ENCODE measurements at places on chromosomes 5 and 9.

DNA sequence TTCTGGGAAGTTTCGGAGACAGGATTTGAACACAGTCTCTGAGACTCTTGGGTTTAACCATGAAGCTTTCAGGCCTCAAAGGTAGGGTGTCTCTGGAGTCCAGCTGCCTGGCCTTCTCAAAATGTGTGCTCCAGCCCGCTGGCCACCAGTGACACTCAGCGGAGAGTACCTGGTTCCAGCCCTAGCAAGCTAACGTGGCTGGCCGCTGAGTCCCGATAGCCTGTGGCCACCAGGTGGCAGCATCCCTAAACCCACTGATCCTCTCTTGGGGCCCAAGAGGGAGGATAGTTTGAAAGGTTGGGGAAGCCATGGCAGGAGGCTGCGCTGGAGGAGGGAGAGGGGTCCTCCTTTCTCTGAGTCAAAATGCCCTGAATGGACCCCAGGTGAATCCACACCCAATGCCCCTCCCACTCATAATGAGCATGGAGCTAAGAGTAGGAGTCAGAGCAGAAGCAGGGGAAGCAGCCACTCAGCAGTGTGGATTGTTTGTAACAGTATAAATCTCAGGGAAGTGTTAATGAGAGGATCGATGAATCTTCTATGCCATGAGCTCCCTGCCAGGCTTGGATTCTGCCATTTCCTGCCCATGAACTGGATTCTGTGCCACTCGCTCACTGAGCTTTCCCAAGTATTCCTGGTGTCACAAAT is 5.4 kb upstream of the TIFAB start:
- no peak for DNase-seq

- DNase-seq = no peak
These were observed 419.3 kb upstream of the MEF2C start for GRCh38 chr5:89302102-89302891.

GRCh38 chr9:15889555-15889954 is 336.7 kb downstream of the CCDC171 start:
- no peak for DNase-seq

DNA sequence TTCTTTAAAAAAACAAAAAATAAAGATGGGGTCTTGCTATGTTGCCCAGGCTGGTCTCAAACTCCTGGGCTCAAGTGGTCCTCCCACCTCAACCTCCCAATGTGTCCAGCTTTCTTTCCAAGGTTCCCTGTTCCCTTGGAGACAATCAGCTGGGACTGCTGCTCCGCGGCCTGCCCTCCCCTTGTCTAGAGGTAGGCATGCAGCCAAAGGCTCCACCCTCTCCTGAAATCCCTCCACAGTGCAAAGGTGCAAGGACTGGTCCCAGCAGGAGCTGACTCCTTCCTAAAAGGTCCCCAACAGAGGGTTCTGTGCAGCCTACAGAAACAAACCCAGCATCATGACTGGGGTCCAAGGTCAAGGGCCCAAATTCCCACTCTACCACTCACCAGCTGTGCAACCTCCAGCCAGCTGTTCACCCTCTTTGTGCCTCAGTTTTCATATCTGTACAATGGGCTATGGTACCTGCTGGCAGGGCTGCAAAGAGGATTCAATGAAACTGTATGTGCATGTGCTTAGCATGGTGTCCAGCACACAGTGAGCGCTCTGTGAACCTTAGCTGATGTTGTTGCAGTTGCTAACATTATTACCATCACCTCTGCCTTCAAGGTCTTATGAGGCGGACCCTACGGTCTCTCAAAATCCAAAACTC is 47.5 kb downstream of the BARX1 start:
- no peak for DNase-seq

DNA sequence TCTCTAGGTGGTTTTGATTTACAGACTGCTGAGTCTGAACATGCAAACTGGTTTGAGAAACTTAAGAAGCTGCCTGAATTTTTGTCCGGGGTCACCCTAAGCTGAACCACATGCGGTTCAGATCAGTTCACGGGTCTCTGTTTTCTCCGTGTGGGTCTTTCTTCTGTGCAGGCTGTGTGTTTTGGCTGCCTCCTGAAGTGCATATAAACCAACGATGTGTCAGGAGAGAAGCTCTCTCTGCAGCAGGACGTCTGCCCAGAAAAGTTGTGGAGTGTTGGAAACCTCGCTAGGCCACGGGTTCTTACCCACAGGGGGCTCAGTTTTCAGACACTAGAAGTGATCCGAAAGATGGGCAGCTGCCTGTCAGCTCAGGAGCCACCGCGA is 364.2 kb downstream of the IRX2 start:
- no peak for DNase-seq

- no peak for DNase-seq
These were observed 101.8 kb downstream of the PCSK1 start for GRCh38 chr5:96331210-96331609.

GRCh38 chr5:9233712-9234111 is 312.2 kb downstream of the SEMA5A start:
- no peak for DNase-seq

DNA sequence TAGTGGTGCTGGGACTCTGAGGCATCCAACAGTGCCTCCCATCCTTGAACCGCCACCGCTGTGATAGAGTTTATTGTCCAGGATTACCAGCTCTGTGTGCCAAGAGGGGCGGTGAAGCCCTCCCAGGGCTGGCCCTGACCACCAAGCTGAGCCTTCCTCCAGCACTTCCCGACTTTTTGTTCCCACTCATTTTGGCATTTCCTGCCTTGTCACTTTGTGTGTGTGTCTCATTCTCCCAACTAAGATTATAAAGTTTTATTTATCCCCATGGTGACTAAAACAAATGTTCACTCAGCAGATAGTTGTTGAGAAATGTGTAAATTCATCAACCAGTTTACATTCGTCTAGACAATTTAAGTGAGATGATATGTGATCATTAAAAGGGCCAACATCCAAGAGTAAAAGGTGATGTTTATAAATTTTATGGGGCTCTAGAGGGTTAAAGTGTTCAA is 2.5 kb downstream of the F2R start:
- DNase-seq = no peak

DNA sequence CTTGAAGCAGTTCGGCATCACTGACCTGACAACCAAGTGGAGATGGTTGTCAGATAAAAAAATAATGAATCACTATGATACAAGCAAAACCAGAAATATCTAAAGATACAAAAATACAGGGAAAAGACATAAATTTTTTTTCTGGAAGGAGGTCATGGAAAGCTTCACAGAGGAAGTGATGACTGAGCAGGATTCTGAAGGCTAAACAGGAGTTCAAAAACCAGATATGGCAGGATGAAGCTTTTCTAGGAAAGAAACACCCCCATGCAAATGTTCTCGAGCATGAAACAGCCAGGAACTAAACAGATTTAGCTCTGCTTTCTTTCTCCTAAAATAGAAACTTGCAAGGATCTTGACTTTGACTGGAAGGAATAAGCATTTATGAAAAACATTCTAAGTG is 60.7 kb upstream of the IFNE start:
- no peak for DNase-seq

DNA sequence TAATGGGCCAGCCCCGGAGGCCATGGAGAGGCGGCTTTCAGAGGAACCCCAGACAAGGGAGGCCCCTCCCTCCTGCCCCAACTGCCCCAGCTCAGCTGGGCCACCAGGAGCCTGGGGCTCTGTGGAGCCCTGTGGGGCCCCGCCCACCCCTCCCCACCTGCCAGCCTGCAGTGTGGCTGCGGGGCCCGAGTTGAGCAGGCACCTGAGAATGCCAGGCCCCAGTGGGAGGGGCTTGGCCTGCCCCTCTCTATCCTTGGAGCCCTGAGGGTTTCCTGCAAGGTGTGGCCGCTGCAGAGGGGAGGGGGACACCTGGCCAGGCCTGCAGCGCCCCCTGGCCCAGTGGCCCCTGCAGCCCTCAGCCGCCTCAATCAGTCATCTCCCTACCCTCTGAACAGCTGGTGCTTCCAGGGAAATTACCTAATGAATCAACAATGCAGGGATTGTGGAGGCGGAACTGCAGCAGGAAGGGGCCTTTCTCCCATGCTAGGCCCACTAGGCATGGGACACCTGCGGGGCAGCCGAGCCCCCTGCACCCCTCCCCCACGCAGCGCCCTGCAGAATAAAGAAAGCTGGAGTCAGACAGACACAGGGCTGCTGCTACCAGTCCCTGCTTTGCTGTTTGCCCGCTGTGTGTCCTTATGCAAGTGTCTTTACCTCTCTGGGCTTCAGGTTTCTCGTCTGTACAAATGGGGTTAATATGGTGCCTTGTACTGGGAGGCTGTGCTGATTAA is 48.0 kb downstream of the LMX1B start:
- DNase-seq = no peak

DNA sequence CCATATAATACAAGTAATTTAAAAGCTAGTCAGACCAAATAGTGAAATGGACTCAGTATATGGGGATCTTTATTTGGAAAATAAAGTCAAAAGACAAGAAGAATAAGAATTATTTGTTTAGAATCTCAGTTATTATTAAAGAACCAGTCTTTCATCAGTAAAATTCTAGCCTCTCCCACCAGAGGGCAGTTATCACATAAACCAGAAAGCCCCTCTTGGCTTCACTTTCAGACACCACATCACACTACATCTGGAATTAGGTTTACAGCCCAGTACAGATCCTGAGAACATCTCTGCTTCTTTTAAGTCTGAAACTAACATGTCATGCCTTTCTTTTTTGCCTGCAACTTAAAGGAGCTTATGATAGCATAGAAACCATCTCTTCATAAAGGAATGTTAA is 12.2 kb upstream of the HSPB3 start:
- no peak for DNase-seq

DNA sequence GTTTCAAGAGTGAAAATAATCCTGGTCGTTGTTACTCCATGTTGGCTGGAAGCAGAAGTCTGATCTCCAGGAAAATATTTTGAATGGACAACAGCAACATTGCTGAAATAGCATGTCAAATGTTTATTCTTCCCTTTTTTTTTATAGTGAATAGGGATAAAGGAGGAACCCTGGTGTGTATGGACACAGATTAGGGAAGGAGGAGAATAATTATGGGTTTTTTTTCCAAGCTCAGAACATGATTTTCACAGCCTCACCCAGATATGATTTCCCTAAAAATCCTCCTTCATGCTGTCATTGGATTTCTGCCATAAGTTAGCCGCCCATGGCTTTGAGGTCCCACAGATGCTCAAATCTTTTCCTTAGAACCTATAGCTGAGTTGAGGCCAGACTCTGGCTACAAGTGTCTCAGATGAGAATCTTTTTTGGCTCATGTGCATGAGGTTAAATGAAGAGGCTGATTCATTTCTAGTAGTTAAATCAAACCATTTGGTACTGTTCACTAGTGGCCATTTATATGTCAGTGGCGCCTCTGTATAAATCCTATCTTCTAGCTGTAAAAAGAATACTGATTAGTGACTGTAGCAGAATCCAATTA is 65.5 kb upstream of the LIFR start:
- DNase-seq = no peak

- DNase-seq = no peak
These were observed 2.2 kb downstream of the NPR3 start for GRCh38 chr5:32713361-32713769.

GRCh38 chr9:129693741-129694140 is 28.3 kb downstream of the PRRX2 start:
- no peak for DNase-seq

GRCh38 chr5:142295960-142296860 is 28.6 kb downstream of the SPRY4 start:
- DNase-seq = no peak

GRCh38 chr9:19464764-19465585 is 56.2 kb downstream of the ACER2 start:
- peak; percentile 29 for DNase-seq

DNA sequence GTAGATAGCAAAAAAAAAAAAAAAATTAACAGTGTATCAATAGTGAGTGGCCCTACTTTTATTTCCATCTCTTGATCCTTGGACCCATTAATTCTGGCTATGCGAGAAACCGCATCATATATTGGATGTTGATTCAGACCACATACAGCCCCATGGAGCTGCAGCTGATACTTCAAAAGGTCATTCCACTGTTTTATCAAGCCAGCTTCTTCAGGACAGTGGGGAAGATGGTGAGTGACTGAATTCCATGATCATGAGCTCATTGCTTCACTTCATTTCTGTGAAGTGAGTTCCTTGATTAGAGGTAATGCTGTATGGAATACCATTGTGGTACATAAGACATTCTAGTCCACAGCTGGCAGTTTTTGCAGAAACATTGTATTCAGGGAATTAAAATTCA is 222.9 kb upstream of the MEF2C start:
- DNase-seq = no peak

- no peak for DNase-seq
These were observed 159.6 kb downstream of the CACNA1B start for GRCh38 chr9:138037140-138037539.

DNA sequence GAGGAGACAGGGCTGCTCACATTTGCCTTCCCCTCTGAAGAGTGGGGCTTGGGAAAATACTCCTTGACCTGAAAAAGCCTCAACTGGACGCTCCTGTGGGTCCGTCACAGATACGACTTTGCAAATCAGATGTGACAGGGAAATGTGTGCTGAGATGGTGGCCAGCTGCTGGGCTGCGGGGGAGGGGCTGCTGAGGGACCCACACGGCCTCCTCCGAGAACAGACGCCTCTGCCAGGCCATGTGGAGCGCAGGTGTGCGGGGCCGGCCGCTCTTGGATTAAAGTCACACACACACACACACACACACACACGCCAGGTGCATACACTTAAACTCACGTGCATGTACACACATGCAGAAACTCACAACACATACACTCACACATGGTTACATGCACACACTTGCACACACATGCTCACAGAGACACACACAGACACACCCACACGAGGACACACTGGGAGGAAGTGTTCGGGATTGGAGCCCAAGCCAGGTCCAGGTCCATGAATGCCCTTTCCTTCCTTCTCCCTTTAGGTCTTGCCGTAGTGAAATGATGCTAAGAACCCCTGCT is 167.4 kb downstream of the GAPVD1 start:
- DNase-seq = no peak

GRCh38 chr5:159332800-159333544 is 2.7 kb upstream of the IL12B start:
- DNase-seq = no peak

GRCh38 chr9:96333958-96334357 is 32.0 kb upstream of the HSD17B3 start:
- no peak for DNase-seq

- DNase-seq = no peak
These were observed 21.8 kb upstream of the PRUNE2 start for GRCh38 chr9:76927540-76928240.

DNA sequence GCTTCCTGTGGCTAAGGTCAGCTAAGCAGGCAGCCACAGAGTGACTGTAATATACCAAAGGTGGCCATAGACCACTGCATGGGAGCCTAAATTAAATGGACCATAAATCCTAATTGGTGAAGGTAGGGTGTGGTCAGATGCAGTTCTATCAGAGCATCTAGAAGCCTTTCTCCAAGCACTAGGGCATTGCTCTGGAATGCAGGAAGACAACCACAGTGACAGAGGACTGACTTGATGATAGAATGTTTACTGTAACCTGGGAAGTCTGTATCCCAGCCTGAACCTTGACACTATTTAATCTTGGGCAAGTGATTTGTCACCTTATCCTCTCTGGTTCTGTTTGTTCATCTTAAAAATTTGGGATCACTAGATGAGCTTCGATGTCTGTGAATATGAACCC is 2.3 kb downstream of the FBXO38 start:
- DNase-seq = no peak

DNA sequence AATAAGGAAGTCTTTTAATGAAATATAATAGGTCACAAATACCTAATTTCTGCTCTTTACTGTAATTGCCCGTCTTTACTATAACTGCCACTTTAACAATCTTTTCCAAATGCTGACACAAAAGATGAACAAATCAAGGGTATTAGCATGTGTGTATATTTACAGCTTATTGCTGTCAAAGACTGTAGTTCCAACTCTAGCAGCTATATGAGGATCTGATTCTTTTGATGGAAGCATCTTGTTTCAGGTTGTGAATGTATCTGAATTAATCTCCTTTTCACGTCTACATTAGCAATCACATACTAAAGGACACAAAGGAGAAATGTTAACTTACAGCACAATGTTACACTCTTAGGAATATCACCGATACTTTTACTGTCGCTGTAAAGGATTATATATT is 27.9 kb downstream of the RFX3 start:
- no peak for DNase-seq
